ENCODE measurements at places on chromosomes 5 and 9.

- no peak for DNase-seq
Measured at GRCh38 chr5:78696637-78697036, 48.1 kb upstream of the LHFPL2 start.

DNA sequence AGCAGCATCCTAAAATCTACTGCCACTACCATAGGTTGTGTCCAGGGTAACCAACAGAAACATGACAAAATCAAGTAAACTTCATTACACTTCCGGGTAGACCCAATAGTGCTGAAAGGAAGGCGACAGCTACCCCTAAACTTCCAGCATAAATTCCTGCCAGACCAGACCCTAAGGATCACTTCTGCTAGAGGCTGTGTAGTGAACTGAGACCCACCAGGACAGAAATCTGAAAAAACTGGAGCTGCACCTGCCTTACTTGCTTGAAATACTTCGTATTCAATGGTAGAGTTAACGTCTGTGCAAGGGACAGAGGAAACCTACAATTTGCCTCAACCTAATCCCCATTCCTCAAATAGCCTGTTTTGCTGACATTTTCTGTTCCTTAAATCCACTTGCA is 1.0 kb upstream of the SECISBP2 start:
- DNase-seq, result no peak

DNA sequence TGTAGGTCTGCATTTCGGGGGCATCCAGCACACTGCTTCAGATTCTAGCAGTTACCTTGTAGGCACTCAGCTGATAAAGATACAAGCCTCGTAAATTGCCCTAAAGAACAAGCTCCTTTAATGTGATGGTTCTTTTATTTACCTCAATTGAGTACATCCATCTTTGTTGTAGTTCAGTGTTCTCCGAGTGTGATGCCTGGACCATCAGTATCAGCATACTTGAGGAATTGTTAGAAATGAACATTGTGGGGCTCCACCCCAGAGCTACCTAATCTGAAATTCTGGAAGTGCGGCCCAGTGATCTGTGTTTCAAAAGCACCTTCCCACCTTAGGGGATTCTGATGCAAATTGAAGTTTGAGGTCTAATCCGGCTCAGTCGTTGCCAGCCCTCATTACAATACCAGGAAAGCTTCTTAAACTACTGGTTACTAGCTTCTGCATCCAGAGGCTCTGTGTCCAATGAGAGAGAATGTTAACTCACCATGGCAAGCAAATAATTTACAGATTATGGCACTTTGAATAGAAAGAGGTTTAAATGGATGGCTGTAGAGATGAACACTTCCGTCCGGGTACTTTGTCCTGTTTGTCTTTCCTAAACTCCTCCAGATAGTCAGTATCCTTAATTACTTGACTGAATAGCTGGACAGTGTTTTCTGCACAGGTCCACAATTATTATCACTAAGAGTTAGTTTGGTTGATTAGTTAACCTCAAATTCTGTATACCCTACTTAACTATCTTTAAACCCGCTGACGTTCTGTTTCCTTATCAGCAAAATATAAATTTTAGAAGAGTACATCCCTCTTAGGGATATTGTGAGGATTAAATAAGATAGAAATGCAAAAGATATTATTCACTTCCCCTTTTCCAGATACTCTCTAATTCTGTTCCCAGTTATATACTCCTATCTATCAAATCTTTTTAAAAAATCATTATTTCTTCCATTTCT is 47.9 kb downstream of the RAI14 start:
- DNase-seq, result no peak

- no peak for DNase-seq
Measured at GRCh38 chr5:5126444-5126843, 13.7 kb upstream of the ADAMTS16 start.

GRCh38 chr5:142641711-142642110 is 44.2 kb downstream of the FGF1 start:
- DNase-seq, result no peak

GRCh38 chr5:77266291-77266690 is 55.8 kb downstream of the PDE8B start:
- peak; percentile 61 for DNase-seq

DNA sequence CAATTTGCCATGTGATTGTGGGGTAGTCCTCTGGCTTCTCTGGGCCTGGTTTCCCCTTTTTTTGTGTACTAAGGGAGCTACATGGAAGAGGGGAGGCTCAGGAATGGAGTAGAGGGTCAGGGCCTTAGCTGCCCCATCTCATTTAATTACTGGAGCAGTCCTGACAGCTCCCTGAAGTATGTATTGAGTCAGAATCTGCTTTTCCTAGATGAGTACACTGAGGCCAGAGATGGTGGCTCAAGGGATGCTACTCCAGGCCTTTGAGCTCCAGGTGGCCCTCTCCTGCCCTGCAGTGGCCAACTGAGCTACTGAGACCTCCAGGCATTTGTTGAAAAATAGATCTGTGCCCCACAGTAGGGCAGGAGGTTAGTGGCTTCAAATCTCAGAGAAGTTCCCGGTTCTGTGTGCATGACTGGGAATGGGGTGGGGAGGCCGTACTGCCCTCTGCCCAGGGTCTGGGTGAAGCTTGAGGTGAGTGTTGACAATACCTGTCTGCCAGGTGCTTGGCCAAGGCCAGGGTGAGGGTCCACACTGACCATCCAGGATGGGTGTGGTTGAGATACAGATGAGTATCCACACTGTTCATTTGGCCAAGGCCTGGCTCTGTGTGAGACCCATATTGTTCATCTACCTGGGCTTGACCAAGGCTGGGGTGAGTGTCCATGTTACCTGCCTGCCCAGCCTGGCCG is 45.7 kb downstream of the CXXC5 start:
- DNase-seq, result no peak

GRCh38 chr9:18058564-18059442 is 415.1 kb upstream of the ADAMTSL1 start:
- no peak for DNase-seq

- DNase-seq, result no peak
Measured at GRCh38 chr5:53313145-53313544, 167.3 kb upstream of the FST start.

DNA sequence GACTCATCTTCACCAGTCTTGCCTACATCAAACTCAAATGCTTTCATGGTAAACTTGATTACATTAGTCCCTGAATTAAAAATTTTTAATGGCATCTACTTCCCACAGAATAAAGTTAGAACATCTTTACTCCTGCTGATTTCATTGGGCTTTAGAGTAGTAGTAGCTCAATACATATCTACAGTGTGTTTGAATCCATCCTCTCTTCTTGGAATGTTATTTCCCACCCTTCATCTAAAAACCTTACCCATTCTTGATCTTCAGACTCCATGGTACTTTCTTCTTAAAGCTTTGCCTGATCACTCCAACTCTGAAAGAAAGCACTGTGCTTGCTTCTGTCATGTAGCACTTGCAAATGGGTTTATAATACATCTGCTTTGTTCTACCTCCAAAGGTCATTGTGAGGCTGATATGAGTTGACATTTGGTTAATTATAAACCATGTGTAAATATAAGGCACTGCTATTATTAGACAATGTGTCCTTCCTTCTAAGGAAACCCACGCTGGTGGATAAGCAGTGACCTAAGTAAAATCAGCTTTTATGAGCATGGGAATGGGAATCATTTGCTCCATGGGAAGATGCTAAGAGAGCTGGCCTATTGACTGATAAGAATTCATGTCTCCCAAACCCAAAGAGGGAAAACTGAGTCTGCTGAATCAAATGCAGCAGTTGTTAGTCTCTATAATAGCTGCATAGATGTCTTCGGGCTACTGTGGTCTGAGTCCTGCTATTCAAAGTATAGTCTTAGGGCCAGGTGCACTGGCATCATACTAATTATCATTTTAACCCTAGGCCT is 7.5 kb upstream of the PRLR start:
- no peak for DNase-seq

GRCh38 chr5:107930891-107931290 is 260.2 kb upstream of the EFNA5 start:
- DNase-seq, result no peak

- DNase-seq, result peak; percentile 40
Measured at GRCh38 chr5:78716206-78716605, 67.6 kb upstream of the LHFPL2 start.

GRCh38 chr9:83444110-83444509 is 94.1 kb downstream of the FRMD3 start:
- no peak for DNase-seq

DNA sequence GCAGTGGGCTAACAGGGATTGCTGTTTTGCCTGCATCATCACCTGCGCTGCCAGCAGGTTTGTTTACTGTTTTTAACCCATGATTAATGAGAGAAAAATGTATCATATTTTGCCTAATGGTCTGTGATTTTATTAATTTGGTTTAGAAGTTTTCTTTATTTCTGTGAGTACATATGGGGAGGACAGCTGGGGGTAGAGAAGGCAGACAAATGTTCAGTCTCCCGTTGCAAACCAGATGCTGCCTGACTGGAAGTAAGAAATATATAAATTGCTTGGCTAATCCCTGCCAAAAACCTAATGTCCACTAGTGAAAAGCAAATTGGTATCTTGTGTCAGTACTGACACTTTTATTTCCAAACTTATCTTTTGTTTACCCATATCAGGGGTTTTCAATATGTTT is 1766.1 kb upstream of the C9orf72 start:
- no peak for DNase-seq

GRCh38 chr9:125810161-125810560 is 63.0 kb downstream of the PBX3 start:
- DNase-seq, result peak; percentile 51

GRCh38 chr9:35158501-35159280 is 3.1 kb upstream of the UNC13B start:
- DNase-seq, result no peak

GRCh38 chr5:1875281-1875842 is 7.4 kb downstream of the IRX4 start:
- no peak for DNase-seq

- DNase-seq, result peak; percentile 59
Measured at GRCh38 chr9:71984403-71984802, 73.0 kb downstream of the C9orf85 start.

DNA sequence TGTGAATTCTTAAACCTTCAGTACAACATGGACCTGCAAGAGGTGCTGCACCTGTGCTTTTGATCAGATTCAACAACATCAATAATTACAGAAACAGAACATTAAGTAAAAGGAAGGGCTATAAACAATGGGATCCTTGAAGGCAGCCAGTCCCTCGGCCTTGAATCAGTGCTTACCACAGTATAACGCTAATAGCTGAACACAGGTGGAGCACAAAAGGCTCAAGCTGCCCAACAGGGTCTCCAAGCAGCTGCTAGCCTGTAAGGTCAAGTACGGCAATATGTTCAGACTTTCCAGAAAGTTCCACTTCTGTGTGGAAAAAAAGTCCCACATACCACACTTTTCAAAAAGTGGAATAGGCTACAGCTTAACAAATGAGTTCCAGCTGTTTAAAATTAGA is 61.9 kb upstream of the ITGA1 start:
- peak; percentile 16 for DNase-seq

GRCh38 chr9:34446468-34446891 is 11.9 kb downstream of the FAM219A start:
- peak; percentile 36 for DNase-seq

DNA sequence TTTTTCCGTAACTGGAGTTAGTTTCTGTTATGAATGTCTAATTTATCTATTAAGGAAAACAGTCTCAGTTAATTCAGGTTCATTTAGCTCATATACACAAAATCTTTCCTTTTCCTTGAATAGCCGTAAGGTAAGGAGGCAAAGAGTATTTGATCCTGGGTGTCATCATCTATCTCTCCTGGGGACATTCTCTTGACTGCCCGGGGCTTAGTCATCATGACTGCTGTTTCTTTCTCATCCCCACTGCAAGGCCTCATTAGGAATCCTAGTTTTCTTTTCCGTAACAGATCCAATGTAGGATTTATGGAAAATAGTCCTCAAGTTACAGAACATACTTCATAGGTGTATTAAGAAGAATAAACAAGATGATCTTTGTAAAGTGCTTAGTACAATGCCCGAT is 134.9 kb upstream of the CHD1 start:
- DNase-seq, result peak; percentile 5

- DNase-seq, result no peak
Measured at GRCh38 chr5:180594311-180595045, 3.2 kb upstream of the SCGB3A1 start.

GRCh38 chr5:82334085-82334692 is 56.0 kb upstream of the RPS23 start:
- DNase-seq, result no peak

- DNase-seq, result no peak
Measured at GRCh38 chr5:142941245-142941644, 171.1 kb downstream of the ARHGAP26 start.

DNA sequence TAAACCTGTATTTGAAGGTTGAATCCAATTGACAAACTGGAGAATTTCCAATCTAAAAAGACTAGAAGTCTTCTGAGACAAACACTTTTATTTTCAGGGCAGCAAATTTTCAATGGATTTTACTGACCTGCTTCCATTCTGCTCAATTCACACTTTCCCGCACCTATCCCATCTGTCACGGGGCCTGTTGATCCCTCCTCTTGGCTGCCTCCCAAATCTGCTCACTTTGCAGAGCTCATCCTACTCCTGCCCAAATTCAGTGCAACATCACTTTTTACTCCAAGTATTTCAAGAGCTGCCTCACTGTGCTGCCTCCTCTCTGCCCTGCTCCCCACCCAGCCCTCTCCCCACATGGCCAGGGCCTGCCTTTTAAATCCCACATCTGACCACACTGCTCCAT is 35.1 kb downstream of the GOLM1 start:
- no peak for DNase-seq

DNA sequence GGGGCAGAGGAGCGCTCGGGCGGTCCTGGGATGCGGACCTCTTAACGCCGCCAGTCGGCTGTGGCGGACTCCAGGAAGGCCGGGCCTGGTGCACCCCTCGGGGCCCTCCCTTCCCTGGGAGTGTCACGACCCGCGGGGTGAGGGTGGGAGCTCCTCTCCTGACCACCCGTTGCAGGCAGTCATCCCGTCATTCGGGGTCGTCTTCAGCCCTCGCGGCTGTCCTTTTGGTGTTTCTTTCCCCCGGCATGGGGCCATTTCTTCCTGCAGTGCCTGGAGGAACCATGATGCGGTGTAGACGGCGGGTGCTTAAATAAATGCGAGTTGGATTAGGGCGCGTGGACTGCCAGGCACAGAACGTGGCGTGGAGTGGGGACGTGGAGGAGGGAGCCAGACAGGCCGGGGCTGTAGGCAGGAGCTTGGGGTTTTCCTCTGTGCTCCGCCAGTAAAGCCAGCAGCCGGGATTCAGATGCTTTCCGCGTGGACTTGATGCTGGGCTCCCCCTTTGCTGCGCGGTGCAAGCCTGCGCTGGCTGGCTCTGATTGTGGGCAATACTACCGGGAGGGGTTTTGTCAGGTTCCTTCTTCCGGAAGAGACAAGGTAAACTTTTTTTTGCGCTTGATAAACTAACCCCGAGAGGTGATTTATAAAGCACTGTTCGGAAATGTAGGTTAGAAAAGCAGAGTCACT is 868 bp downstream of the KDM4C start:
- peak; percentile 35 for DNase-seq

DNA sequence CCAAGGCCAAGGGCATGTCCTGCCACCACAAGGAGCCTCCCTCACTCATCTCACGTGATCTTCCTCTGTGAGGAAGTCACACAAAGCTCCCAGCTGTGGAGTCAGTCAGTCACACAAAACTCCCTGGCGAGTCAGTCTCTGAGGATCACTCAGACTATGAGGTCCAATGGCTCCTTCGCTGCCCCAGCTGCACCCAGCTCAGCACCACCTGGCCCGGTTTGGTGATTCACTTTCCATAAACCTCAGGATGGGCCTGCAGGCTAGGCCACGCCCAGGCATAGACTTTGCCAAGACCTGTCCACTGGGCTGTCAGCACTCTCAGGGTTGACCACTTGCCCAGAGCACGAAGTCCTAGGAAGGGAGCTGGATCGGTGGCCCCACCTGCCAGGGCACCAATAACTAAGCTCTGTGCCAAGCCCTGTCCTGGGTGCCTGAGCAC is 233.8 kb downstream of the HSPA4 start:
- DNase-seq, result no peak

Data from brain microvascular endothelial cell (primary cell).